ENCODE measurements at places on chromosomes 13 and 19. TPM values are rescaled to one million over a fixed set of nuclear protein-coding genes. Genes with fewer than 3 reads are reported as not detected.

Gene GATAD2A
- total RNA-seq, result 161 TPM

Gene RNF113B
- not detected for total RNA-seq

Gene ERICH6B
- not detected for total RNA-seq

Gene TRPC4
- total RNA-seq, result not detected

Gene PGPEP1
- 35.5 TPM for total RNA-seq

Gene CEACAM16
- total RNA-seq, result not detected

Gene PDX1
- total RNA-seq, result not detected

Gene EDNRB
- total RNA-seq, result not detected

Gene OVOL3
- not detected for total RNA-seq

Gene BICRA
- total RNA-seq, result 16.6 TPM

Gene KANK2
- 1.8 TPM for total RNA-seq

Gene GDF15
- total RNA-seq, result not detected

Gene SAMD1
- total RNA-seq, result 81.9 TPM

Gene TNNI3
- not detected for total RNA-seq

Gene KDELR1
- 72.2 TPM for total RNA-seq

Gene SUGP2
- 192 TPM for total RNA-seq

Gene ARL11
- 0.89 TPM for total RNA-seq

Gene LGALS14
- 0.37 TPM for total RNA-seq

Gene KLK14
- total RNA-seq, result 0.61 TPM

Gene U2AF2
- total RNA-seq, result 284 TPM

Gene CXCL17
- total RNA-seq, result not detected

Gene BEST2
- not detected for total RNA-seq

Gene GRK1
- not detected for total RNA-seq

Gene CCDC169
- not detected for total RNA-seq
